Stimulated activated CD8-positive, alpha-beta memory T cell treated with anti-CD3 and anti-CD28 coated beads, Interleukin-7, amount 100 ng/mL, for 48 hours (primary cell): ENCODE measurements at places on chromosomes 5 and 9.

DNA sequence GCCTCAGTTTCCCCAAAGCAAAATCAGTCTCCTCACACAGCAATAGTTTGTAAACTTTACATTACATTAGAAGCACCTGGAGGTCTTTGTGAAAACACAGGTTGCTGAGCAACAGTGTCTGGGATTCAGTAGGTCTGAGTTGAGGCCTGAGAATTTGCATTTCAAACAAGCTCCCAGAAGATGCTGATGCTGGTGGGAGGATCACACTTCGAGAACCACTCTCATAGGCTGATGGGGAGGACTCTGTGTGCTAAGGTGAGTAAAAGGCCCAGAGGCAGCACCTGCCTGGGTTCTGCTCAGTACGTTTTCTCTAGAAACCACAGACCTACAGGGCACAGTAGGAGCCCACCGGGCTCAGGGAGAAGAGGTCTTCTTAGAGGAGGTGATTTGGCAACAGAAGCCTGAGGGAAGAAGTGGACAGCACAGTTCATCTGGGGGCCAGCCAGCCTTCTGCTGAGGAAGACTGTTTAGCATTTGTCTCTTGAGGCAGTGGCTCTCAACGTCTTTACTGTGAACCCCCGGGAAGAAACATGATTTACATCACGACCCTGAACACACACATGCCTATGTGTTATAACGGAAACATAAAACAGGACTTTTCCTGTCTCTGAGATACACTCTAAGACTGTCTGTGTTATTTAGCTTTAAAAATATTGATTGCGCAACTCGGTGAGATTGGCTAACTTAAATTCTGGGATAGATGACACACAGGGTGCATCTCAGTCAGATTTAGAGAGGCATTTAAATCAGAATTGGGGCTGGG, 24.8 kb upstream of the DENND1A start:
- no peak for DNase-seq

DNA sequence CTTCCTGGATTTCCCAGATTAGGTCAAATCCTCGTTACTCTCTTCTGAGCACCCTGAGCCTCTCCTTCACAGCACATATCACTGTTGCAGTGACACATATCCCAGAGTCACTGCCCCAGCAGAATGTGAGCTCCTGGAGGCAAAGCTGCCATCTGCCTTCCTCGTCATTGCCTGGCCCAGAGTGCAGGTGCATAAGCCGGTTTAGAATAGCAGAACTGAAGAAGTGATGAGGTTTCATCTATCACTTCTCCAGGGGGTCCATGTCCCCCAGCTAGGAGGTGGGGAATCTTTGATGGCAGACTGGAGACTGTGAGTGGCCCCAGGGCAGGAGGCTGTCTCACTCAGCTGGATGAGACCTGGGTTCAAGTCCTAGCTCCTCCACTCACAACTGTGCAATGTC, 25.8 kb downstream of the NIPAL4 start:
- no peak for DNase-seq

- no peak for DNase-seq
These were observed 338.0 kb downstream of the ACTL7B start for GRCh38 chr9:108517651-108518365.

GRCh38 chr9:35958104-35958837, at the start of gene OR2S2:
Gene OR2S2, minus strand, starts transcription at chr9:35958154. Its CDS starts 56 bp downstream, at chr9:35958098.
- no peak for DNase-seq

- no peak for DNase-seq
These were observed 39.2 kb upstream of the HAND1 start for GRCh38 chr5:154517181-154517580.

- DNase-seq: no peak
These were observed 60.7 kb downstream of the MED27 start for GRCh38 chr9:132018957-132019405.

GRCh38 chr5:16815432-16815831, 120.7 kb downstream of the MYO10 start:
- no peak for DNase-seq

DNA sequence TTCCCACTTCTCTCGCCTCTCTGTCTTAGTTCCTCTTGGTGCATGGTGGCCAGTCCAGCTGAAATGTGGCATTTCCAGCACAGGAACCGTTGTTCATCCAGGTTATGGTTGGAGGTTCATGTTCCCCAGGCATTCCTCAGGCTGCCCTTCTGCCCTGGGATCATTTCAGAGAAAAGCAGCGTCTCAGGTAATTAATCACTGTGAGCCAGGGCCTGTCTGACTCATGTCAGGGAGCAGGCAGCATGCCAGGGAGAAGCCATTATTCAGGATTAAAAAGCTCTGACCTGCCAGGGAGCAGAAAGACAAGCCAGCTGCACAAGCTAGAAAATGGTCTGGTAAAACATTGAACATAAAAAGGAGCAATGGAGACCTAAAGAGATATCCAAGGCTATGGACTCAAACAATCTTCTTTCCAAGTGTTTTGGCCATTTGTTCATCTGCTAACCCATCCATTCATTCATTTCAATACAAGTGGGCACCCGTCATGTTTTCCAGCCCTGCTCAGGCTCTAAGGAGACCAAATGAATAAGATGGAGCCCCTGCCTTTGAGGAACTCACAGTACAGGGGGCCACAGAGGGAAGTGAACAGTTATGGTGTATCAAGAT, 241.4 kb downstream of the DRD1 start:
- DNase-seq: no peak

GRCh38 chr9:108056084-108056804, 566.7 kb upstream of the KLF4 start:
- no peak for DNase-seq
